B cell (primary cell): ENCODE measurements at places on chromosomes 1 and 21. TPM values are rescaled to one million over a fixed set of nuclear protein-coding genes. Genes with fewer than 3 reads are reported as not detected.

DNA sequence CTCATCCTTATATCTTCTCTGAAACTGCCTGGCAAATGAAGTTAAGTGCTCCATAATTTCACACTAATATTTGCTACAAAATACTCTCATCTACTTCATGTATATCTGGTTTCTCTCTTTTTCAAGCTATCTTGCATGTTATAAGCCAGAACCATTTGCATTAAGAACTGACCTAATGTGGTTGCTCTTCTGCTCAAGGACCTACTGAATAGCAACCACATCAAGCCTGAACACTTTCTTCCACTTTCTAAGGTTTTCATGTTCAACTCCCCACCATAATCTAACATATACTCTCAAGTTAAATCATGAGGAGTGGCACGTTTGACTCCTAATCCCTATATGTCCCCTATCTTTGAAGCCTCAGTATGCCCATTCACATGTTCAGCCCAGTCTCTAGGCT lies 27.2 kb downstream of the RGS1 start:
- peaks cover 12% of the 10 kb centered on the region for H3K27me3 ChIP-seq
- H3K27ac ChIP-seq = no peak overlapping the region
- peaks cover 8% of the 10 kb centered on the region for H3K4me1 ChIP-seq
- DNase-seq = no peak
- H3K4me3 ChIP-seq = no peak overlapping the region

DNA sequence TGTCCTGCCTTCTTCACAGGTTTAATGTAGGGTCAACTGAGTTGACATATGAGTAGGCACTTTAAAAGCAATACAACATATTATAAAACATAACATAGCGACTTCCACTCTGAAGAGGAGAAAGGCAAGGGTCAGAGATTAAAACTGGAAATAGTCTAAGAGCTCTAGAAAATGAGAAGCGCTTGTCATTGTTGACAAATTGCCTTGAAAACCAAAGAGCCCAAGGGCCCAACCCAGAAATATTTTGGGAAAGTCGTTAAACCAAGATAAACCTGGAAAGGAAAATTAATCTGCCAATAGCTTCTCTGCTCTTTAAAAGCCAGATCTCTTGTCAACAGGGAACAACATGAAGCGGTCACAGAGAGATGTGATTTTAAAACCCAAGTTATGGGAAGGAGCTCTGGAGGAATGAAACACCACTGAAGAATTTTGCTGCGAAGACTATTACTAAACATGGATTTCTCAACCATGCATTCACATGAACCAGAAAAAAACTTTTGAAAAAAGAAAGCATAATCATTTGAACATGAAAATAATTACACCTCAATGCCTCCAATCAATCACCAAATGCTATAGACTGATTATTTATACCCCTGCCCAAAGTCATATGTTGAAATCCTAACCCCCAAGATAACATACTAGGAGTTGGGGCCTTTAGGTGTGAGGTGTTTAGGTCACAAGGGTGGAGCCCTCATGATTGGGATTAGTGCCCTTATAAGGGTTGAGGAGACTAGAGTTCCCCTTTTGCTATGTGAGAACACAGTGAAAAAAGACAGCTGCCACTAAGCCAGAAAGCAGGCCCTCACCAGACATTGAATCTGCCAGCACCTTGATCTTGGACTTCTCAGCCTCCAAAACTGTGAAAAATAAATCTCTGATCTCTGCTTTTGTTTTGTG lies 33.0 kb upstream of the MTF1 start:
- H3K27ac ChIP-seq = no peak overlapping the region
- H3K27me3 ChIP-seq = no peaks in the 10 kb centered on the region
- H3K4me1 ChIP-seq = no peaks in the 10 kb centered on the region
- no peak overlapping the region for H3K4me3 ChIP-seq
- H3K36me3 ChIP-seq = peaks cover 4% of the 10 kb centered on the region
- no peak for DNase-seq

GRCh38 chr1:93878501-93878888 lies 511 bp downstream of the DNTTIP2 start:
- H3K27me3 ChIP-seq = no peaks in the 10 kb centered on the region
- peak; percentile 67 for DNase-seq
- peak overlapping the region; percentile 99 for H3K4me3 ChIP-seq
- peaks cover 37% of the 10 kb centered on the region for H3K36me3 ChIP-seq
- H3K4me1 ChIP-seq = peaks cover 30% of the 10 kb centered on the region

DNA sequence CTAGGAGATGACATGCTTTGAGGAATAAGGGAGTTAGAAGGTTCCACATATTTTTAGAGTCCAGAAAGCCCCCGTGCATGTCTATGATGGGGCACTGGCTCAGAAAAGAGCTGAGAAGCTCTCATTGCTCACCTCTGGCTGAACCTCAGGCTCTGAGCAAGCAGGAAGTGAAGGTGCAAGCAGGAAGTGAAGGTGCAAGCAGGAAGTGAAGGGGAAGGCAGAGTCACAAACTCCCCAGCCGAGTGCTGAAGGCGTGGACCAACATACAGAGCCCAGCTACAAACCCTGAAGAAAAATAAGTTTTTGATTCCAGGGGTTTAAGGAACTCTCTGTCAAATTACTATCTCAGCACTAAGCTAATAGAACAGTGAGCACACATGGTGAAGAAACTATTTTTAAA lies 7.0 kb downstream of the KRTAP10-8 start:
- H3K4me3 ChIP-seq = no peak overlapping the region
- H3K4me1 ChIP-seq = peaks cover 11% of the 10 kb centered on the region
- H3K27ac ChIP-seq = no peak overlapping the region
- peak; percentile 18 for DNase-seq

DNA sequence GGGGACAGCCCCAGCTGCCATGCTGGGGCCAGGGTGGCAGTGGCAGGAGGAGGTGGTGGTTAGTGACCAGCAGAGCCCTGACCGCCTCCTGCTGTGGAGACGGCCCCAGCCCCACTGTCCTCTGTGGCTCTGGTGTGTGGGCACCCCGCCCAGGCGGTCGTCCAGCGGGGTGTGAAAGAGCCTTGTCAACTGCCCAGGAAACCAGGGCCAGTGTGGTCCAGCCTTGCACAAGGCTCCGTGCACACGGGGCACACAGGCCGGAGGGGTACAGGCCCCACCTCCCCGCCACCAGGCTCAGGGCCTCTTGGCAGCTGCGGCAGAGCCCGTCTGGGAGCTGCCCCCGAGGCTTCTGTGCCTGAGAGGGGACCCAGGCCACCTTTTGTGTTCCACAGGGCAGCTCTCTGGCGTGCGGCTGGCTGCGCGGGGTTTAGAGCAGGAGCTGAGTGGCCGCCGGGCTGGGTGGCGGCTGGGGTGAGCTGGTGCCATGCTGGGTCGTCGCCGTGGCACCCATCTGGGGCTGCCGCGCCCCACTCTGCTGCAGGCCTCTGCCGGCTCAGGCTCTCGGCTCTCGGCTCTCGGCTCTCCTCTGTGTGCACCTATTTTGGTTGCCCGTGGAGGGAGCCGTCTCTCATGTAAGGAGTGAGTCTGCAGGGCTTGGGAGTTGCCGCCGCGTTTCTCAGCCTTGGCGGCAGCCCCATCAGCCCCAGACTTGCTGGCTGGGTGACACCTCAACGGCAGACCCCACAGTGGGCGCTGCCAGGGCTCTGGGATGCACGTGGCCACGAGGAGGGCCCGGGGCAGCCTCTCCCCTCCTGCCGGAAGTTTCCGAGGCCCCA lies 36.1 kb downstream of the SLX9 start:
- no peak overlapping the region for H3K4me3 ChIP-seq
- H3K27ac ChIP-seq = no peak overlapping the region
- H3K4me1 ChIP-seq = no peaks in the 10 kb centered on the region
- no peaks in the 10 kb centered on the region for H3K27me3 ChIP-seq
- peaks cover 25% of the 10 kb centered on the region for H3K36me3 ChIP-seq

GRCh38 chr1:111656086-111657017 lies 36.8 kb downstream of the RAP1A start:
- H3K4me1 ChIP-seq = peaks cover 30% of the 10 kb centered on the region
- no peak overlapping the region for H3K27ac ChIP-seq
- DNase-seq = peak; percentile 66
- no peaks in the 10 kb centered on the region for H3K27me3 ChIP-seq
- no peak overlapping the region for H3K4me3 ChIP-seq

GRCh38 chr1:162736633-162737067 lies 53.9 kb upstream of the HSD17B7 start:
- no peak overlapping the region for H3K27ac ChIP-seq
- no peaks in the 10 kb centered on the region for H3K4me1 ChIP-seq
- DNase-seq = no peak
- H3K27me3 ChIP-seq = no peaks in the 10 kb centered on the region

Gene KLHL17
- polyA plus RNA-seq = 57.1 and 57.5 TPM in 2 replicates
